SK-MEL-5 (cell line): ENCODE measurements at places on chromosomes 3 and 15. TPM values are rescaled to one million over a fixed set of nuclear protein-coding genes. Genes with fewer than 3 reads are reported as not detected.

Gene A4GNT
- total RNA-seq: not detected in 2 replicates

DNA sequence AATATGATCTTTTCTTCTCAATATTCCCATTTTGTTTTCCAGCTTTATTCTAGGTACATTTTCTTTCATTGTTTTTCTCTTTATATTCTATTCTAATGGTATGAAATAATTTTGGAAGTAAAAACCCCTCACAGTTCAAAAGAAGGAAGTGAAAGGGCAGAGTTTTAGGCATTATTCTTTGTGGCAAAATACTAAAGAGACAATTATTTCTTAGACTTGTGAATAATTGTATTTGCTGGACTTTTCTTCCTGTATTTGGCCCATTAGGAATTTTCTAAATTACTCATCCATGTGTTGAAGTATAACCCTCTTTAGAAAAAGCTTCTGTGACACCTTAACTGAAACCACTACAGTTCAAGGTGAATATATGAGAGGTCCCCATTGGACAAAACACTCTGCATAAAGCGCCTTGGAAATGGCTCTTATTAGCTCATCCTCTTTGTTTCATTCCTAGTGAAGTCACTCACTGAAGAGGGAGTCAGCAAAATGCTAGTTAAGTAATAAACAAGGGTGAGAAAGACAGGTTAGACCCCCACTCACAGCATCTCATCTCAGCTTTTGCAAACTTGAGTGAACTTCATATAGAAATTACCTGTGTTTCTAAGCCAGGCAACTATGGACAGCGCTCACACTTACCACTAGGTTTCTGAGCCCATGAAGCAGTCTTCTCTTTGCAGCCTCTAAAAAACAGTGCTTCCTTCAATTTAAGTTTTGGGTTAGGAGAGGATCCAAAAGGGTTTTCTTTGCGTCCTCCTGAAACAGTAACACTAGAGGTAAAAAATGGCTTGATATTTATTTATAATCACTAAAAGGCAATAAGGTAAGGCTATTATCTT lies 327.5 kb downstream of the ARPP21 start:
- DNase-seq: no peak

DNA sequence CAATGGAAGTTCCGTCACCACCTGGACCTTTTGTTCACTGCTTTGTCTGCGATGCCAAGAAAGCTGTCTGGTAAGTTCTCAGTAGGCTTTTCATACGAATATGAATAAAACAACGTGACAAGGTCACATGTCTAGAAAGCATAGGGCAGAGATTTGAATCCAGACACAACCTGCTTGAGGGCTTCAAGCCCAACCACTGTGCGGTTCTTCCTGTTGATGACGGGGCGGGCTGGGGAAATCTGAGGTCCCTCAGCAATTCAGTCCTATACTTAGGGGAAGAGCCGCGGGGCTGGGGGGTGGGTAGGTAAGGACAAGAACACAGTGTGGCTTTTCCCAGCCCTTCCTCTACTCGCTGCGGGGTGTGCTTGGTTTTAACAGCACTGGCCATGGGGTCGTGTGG lies 32.4 kb upstream of the SMAD3 start:
- peak; percentile 26 for DNase-seq

DNA sequence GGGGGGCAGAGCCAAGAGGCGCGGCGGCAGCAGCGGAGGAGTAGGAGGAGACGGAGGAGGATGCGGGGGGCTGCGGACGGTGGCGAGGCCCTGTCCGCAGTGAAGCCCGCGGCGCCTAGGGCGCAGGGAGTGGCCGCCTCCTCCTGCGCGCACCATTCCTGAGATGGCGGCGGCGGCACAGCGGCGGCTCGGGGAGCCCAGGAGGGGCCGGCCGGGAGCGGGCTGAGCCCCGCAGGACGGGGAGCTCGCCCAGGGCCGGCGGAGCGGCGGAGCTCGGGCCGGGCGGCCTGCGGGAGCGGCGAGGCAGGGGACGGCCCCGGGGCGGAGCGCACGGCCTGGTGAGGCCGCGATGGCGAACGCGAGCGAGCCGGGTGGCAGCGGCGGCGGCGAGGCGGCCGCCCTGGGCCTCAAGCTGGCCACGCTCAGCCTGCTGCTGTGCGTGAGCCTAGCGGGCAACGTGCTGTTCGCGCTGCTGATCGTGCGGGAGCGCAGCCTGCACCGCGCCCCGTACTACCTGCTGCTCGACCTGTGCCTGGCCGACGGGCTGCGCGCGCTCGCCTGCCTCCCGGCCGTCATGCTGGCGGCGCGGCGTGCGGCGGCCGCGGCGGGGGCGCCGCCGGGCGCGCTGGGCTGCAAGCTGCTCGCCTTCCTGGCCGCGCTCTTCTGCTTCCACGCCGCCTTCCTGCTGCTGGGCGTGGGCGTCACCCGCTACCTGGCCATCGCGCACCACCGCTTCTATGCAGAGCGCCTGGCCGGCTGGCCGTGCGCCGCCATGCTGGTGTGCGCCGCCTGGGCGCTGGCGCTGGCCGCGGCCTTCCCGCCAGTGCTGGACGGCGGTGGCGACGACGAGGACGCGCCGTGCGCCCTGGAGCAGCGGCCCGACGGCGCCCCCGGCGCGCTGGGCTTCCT lies at the start of gene GPR27:
Gene GPR27, plus strand, starts transcription at position 155 of the 909 bp plus-strand sequence. Its CDS starts 195 bp downstream, at position 350.
- DNase-seq: no peak

DNA sequence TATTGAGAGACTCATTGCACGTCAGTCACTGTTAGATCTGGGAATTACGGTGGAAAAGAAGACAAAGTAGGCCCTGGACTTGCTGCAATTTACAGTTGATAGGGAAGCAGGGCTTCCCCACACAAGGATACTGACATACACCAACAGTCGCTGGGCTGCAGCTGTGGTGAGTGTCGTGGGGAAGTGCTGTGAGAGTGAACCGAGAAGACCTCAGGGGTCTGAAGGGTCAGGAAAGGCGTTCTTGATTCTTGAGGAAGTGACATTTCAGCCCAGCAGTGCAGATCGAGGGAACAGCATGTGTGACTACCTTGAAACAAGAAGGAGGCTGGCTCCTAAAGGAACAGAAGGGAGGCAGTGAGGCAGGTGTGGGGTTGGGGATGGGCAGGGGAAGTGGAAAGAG lies 22.5 kb downstream of the MYZAP start:
- no peak for DNase-seq

GRCh38 chr15:26864664-26865191 lies 2.1 kb upstream of the GABRA5 start:
- DNase-seq: peak; percentile 69
